ENCODE measurements at places on chromosomes 4 and X.

- DNase-seq: no peak
These were observed 348.9 kb upstream of the CPEB2 start for GRCh38 chr4:14653338-14653737.

DNA sequence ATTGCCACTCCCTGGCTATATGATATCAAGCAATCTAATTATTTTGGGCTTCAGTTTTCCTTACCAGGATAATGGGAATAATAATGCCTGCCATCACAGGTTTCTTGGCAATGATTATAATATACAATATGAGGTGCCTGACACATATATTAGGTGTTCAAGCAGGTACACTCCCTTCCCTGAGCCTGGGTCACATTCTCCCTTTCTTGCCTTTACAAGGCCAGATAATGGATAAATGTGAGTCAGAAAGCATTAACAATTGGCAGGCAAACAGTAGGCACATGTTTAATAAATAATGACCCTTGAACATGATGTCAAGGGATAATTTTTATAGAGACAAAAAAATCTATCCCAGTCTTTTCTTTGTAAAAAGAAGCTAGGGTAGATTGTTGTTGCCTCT lies 17.2 kb downstream of the NDP start:
- DNase-seq: no peak

DNA sequence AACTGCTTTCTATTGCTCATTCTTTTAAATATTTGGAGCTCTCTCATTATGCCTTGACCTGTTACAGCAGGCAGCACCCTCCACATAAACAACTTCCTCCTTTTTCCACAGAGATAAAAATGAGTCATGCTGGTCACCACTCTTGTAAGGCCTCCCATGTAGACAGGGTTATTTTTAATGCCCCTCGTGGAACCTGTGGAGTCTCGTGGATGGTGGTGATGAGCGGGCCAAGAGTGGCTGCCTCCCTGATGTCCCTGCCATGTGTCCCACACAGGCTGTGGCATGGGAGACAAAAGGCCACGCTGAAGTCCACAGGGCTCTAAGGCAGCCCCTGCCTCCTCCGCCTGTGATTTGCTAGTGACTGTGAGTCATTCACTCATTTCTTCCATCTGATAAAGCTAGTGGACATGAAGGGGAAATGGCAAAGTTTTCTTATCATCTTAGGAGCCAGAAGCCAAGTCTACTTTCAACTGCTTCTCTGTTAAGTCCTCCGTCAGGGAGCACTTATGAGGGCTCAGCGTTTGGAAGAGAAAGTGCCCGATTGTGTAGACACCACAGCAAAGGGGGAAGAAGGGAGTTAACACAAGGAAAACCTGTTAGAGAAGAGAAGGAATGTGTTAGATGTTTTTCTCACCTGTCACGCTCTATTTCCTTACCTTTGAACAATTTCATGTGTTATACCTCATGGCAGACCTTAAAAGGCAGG lies 121.6 kb upstream of the FAT1 start:
- no peak for DNase-seq

DNA sequence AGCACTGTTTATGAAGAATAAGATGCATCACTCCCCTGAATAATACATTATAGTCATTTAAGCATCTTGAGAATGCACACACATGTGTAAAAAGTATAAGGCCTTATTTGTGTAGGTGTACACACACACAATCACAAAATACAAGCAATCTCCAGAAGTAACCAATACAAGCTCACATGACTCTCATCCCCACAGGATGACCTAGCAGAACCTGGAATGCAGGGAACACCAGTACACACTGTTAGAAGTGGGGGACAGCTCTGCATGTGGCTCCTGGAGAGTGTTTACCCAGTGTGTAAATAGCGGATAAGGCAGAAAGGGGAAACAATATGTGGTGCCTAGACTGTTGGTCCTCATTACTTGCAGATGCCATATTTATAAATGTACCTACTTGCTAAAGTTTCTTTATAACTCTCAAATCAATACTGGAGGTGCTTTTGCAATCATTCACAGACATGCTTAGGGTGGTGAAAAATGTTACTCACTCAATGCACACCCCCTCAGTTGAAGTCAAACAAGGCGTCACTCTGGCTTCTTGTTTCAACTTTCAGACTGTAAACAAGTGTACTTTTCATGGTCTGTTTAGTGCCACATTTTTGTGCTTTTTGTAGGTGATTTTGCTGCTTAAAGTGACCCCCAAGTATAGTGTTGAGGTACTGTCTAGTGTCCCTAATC lies 73.1 kb downstream of the MAGEB17 start:
- no peak for DNase-seq

DNA sequence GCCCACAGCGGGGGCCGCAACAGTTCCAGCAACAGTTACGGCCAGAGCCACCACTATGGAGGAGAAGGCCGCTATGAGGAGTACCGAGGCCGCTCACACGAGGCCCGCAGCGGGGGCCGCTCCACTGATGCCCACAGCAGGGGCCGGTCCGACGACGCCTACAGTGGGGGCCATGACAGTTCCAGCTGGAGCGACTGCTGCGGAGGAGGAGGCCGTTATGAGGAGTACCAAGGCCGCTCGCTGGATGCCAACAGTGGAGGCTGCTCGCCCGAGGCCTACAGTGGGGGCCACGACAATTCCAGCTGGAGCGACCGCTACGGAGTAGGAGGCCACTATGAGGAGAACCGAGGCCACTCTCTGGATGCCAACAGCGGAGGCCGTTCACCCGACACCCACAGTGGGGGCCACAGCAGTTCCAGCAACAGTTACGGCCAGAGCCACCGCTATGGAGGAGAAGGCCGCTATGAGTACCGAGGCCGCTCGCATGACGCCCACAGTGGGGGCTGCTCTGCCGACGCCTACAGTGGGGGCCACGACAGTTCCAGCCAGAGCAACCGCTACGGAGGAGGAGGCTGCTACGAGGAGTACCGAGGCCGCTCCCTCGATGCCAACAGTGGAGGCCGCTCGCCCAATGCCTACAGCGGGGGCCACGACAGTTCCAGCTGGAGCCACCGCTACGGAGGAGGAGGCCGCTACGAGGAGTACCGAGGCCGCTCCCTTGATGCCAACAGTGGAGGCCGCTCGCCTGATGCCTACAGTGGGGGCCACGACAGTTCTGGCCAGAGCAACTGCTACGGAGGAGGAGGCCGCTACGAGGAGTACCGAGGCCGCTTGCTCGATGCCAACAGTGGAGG lies 1.7 kb downstream of the RBMXL3 start:
- no peak for DNase-seq

DNA sequence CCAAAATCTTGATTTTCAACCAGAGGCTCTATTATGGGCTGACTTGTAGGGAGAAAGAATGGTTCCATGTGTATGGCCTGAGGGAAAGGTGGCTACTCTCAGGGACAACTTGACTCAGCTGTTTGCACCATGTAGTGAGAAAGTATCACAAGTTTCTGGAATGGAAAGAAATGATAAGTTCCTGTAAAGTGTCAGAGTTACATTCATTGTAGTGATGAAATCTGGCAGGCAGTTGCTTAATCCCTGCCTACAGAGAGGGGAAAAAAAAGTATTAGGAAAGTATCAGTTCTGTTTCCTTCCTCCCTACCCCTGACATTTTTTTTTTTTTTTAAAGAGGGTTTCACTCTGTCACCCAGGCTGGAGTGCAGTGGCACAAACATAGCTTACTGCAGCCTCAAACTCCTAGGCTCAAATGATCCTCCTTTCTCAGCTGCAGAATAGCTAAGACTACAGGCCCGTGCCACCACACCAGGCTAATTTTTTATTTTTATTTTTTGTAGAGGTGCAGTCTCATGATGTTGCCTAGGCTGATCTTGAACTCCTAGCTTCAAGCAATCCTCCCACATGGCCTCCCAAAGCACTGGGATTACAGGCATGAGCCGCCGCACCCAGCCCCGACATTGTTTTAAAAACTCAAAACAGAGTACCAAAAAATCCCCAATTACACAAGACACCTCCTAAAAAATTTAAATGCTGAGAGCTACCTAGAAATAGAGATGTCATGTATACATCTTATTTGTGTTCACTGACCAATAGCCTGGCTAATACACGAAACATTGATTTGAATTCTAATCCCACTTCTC lies 4.8 kb upstream of the FBXL5 start:
- DNase-seq: no peak

GRCh38 chr4:170423137-170423536 lies 333.4 kb upstream of the AADAT start:
- DNase-seq: no peak

DNA sequence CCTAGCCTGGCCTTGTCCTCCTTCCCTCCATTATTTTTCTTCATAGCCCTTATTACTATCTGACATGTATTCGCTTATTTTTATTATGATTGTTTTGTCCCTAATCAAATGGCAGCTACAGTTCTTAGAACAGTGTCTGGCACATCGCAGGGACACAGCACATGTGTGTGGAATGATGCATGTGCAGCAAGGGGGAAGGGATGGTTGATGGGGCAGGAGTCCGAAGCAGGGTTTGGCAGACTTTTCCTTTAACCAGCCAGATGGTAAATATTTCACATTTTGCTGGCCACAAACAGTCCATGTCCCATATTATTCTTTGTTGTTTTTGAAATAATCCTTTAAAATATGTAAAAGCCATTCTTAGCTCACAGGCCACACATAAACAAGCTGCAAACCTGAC lies 128.3 kb upstream of the STIM2 start:
- DNase-seq: no peak

- no peak for DNase-seq
These were observed 45.2 kb upstream of the DCLK2 start for GRCh38 chr4:150033081-150033480.

DNA sequence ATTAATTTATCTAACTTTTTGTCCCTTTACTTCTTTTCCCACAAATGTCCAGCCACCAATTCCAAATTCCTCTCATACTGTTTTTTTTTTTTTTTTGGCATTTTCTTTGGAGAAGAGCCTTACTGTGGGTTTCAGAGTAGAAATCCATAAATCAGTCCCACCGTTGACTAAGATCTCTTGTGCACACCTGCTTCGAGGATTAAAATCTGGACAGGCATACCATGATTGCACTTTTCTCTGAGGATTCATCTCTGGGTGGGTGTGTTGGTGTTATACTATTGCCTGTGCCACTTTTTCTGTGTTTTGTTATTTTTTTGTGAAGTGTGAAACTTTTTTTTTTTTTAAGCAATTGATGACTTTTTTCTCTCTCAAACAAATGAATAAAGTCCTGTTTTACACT lies 13.2 kb downstream of the PRDM8 start:
- no peak for DNase-seq

DNA sequence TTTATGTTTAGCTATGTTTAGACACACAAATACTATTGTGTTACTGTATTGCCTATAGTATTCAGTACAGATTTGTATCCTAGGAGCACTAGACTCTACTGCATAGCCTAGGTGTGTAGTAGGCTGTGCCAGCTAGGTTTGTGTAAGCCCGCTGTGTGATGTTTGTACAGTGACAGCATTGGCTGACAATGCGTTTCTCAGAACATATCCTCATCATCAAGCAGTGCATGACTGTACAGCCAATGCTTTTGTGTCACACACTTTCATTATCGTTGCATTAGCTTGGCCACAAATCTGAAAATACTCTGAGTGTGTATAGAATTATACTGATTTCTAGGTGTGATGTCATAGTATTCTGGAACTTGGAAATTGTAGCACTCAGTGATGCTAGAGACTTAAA lies 63.4 kb downstream of the CLDN34 start:
- DNase-seq: no peak

DNA sequence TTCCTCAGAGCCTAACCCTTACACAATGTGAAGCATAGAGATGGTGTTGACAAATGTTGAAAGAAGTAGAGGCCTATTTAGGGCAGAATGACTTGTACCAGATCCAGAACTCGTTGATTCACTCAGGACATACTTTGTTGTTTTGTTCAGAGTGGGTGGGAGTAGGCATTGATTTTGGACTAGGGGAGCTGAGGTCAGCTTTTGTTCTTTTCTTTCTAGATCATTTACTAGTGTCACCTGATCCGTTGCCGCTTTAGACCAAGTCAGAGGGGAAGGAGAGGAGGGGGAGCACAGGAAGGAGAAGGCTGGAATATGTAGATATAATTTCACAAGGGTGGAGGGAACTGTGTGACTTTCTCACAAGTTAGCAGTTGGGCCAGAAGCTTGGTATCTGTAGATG lies 282.4 kb upstream of the GPC4 start:
- DNase-seq: no peak

DNA sequence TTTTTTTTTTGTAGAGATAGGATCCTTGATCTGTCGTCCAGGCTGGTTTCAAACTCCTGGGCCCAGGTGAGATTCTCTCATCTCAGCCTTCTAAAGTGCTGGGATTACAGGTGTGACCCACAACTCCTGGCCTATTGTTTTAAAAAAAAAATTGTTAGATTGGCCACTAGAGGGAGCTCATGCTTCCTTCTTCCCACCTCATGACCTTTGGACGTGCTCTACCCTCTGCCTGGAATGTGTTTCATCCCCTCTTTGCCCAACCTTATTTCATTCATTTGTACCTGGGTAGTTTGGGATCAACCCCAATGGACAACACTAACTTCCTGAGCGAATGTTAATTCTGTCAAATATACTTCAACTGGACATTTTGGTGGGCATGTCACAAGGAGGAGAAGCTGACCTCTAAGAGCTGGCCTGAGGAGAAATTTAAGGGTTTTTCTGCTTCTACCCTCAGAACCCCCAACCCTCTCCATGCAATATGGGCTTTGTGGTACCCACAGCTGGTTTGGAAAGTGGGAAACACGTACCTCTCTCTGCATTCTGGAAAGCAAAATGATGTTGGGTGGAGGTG lies 6.4 kb downstream of the PPEF2 start:
- no peak for DNase-seq

GRCh38 chr4:38871593-38871992 lies 4.0 kb downstream of the FAM114A1 start:
- no peak for DNase-seq

DNA sequence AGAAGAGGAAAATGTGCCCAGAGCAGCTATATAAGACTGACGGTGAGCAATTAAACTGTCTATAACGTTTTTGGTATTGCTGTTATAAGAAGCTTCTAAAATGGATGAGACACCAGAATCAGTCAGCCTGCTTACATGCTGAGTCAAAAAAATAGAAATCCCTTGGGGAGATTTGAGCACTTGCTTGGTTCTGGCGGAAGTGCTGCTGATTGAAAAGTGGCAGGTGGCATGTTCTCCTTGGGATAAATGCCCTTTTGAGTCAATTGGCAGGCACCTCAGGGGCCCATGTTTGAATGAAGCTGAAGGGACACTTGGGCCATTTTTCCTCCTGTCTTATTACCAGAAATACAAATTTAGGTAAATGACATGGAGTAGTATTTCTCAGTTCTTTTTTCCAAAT lies 148.7 kb downstream of the PTCHD1 start:
- no peak for DNase-seq

DNA sequence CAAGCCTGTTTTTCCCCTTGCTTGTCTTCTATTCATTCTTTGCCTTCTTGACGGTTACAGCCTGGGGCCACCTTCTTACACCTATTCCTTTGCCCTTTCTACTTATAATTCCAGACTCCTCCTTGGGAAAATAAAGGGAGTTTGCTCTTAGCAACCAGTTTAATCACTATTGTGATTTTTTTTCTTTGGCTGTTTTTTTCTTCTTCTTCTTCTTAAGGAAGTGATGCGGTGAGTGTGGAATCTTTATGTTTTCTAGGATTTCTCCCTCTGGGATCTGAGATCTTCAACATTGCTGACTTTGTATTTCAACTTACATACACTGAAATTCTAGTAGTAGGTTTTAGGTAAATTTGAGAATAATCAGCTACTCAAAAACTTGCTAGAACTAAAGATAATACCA lies 1.1 kb upstream of the KLHL13 start:
- DNase-seq: no peak

All from stimulated activated CD4-positive, alpha-beta T cell treated with anti-CD3 and anti-CD28 coated beads, TNF-alpha, amount 100 ng/mL, for 1 hour (primary cell).